ENCODE measurements at places on chromosomes 4 and X.

- DNase-seq: no peak
These were observed 27.7 kb downstream of the FNIP2 start for GRCh38 chr4:158796370-158797140.

DNA sequence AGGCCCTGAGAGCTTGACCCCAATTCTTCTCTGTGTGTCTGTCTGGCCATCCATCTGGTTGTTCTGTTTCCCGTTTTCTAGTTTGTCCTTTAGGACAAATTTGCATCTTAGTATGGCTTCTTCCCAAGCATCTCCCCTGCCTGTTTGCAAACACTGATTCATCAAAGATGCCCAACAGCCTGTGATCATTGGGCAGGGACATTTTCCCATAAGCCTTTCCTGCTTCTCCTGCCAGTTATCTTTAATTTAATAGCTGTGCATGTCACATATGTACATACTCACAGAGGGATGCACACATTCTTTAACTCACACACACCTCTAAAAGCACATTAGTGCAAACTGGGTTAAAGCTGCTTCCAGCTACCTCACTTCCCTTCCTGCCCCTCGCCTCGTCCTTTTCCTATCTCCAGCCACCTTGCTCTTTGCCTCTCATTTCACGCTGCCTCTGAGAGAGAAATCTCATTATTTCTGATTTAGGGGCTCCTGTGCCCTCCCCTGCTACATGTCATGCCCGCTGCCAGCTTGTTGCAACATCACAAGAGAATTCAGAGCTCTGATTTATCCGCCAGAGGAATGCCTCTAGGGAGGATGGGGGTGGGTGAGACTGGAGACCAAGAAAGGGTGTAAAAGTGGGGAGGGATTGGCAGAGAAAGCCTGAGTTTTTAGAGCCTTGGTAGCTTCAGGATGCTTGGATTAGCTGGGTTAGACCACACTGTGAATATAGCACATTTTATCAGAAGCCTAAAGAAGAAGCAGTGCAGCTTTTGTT is 100.6 kb downstream of the NHS start:
- no peak for DNase-seq

DNA sequence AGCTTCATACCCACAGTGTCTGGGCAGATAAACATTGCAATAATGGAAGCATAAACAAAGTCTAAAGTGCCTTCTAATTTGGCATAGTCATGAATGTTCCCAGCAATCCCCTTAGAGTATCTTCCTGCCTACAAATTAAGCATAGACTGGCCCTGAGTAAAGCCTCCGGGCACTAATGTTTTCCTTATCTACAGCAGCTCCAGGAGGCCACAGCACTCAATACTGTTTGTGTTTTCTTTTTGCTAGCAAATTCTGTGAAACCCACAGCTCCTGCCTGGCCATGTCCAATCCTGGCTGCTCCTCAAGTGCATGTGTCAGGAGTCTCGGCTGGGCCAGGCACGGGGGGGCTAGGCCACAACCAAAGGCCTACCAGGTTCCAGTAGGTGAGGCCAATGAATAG is 102.7 kb upstream of the TBC1D9 start:
- no peak for DNase-seq

DNA sequence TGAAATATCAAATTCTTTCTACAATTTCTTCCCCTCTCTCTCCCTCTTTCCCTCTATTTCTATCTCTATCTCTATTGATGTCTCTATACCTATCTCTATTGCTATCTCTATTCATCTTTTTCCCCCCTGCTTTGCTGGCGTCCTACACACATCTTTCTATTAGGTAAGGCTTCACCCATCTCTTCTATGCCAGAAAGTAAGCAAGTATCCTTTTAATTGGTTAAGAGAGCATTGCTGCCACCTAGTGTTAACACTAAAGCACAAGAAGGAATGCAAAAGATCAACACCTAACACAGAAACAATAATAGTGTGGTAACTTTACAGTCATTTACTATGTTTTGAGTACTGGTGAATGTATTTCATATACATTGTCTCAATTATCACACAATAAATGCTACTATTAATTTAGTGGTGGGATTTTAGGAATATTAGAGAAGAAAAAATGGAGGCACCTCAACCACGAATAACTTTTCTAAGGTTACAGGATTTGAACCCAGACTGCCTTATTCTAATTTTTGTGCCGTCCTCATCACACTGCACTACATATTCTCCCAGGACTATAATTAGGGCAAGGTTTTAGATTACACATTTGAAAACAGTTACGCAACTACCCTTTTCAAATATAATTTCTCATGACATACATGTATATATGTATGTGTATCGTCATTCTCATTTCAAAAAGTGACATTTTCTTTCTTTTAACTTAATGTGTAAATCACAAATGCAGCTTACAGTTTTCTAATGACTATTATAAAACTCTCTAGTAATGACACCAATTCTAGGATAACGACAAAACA is 3.7 kb upstream of the C4orf36 start:
- no peak for DNase-seq

DNA sequence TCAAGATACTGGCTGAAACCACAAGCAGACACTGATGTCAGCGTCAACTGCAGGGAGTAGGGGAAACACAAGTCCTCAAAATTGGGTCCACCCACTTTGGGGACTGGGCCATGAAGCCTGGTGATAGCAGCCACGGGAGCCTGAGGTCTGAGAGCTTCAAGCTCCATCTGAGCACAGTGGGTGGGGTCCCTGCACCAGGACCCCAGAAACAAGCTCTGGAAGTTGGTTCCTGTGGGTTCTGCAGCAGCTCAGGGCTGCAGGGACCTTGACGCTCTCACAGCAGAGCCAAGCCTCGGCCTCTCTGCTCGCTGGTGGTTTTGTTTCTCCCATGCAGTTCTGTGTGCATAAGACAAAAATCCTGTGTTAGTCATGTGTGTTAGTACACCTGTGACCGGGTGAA is 54.5 kb downstream of the CPLX1 start:
- no peak for DNase-seq

DNA sequence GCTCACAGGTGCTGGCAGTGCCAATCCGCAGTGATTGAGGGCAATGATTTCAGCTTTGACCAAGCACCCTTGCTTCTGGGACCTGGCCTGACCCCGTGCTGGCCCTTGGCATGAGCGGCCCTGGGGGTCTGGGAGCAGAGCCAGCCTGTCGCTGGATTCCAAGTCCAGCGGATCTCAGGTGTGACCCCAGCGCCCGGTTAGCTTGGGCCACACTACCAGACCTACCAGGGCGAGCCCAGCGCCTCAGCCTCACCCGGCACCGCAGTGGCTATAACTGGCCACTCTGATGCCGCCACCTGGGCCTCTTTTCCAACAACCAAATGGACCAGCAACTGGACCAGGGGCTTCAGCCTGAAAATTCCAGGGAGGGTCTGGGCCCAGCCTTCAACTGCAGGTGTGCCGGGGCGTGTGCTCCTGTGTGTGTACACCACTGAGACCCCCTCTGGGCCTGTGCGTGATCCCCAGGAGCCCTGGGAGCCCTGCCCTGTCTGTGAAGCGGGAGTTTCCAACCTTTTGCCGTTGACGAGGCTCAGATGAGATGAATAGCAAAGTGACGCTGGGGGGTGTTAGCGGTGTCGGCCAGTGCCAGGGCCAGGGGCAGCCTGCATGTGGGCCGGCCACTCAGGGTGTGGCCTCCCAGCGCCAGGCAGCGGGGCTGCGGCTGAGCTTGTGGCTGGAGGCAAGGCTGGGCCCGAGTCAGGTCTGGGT is 658 bp downstream of the SH3TC1 start:
- DNase-seq: no peak

GRCh38 chr4:182786991-182787390 is 130.2 kb downstream of the DCTD start:
- DNase-seq: no peak

Data from stimulated activated CD4-positive, alpha-beta T cell treated with anti-CD3 and anti-CD28 coated beads, Interleukin-12 subunit alpha, Interleukin-12 subunit beta, amount 100 ng/mL, for 24 hours (primary cell).